GM06990 (cell line): ENCODE measurements at places on chromosomes 6 and 20.
A peak's percentile ranks its signal among the peaks of the same experiment; 100 is the strongest.

GRCh38 chr6:130252527-130253237 lies 29.9 kb upstream of the SAMD3 start:
- no peak for DNase-seq

GRCh38 chr20:51512645-51513044 lies 29.9 kb downstream of the NFATC2 start:
- no peak for DNase-seq

DNA sequence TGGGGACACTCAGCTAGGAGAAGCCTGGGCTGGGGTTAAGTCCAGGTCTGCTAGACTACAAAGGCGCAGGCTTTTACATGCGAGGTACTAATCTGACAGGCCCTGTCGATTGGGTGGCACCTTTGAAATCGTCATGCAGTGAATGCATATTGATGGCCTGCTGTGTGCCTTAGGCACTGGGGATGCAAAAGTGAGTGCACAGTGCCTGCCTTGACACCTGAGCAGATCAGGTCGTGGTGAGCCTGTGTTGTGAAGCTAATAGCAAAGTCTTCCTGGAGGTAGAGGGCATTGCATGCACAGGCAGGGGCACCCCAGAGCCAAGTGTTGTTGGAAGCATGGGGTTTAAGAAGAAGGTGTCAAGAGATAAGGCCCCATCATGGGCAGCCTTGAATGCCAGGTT lies 16.9 kb downstream of the LRRC1 start:
- DNase-seq, result no peak

DNA sequence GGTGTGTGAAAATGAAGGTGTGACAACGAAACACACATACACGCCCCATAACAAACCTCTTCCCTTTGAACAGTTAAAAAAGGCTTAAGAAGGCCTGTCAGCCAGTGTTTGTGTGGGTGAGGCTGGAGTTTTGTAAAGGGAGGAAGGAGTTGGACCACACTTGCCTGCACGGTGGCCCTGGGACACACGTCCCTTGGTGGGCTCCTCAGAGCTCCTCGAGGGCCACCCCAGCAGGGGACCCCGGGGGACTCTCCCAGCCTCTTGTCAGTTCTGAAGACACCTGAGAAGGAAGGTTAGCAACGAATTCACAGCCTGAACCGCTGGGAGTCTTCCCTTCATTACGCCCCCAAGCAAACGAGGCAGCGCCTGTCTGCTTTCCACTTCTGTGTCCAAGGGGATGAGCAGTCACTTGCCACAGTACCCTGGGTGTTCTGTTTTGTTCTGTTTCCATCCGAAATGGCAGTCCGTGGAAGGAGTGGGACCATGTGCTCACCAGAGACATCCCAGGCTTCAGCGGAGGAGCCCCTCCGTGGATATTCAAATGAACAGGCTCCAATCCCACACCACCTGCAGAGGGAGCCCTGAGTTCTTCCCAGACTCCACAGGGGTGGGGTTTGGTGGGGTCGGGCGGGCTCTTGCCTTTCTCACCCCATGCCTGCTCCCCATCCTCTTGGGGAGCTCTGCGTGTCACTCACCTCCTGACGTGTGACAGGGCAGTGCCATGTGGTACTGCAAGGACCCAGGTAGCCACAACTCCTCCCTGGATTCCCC lies 68.6 kb downstream of the NRN1 start:
- no peak for DNase-seq

- peak; percentile 41 for DNase-seq
Observed at GRCh38 chr20:58839474-58839874, 11.2 kb downstream of the GNAS-AS1 start.

GRCh38 chr6:158567152-158567551 lies 7.3 kb downstream of the TMEM181 start:
- DNase-seq, result no peak

GRCh38 chr20:14947946-14948345 lies 610.5 kb upstream of the FLRT3 start:
- DNase-seq, result no peak

- no peak for DNase-seq
Observed at GRCh38 chr20:44955270-44955669, 4.9 kb downstream of the TOMM34 start.

DNA sequence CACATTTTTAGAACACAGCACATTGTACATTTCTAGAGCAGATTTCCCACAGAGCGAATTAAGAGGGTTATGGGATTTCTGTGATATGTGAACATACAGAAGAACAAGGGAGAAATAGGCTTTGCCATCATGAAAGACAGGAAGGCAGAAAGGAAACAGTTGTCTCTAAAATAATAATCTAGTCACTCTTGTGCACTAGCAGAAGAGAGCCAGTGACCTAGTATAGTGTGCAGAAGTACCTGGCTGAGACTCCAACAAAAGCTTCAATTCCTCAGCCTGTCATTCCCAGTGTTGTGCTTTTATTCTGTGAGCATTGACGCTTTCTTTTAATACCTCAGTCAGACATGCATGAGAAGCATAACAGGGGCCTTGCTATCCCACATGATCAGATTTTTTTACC lies 17.8 kb upstream of the DCBLD1 start:
- no peak for DNase-seq

DNA sequence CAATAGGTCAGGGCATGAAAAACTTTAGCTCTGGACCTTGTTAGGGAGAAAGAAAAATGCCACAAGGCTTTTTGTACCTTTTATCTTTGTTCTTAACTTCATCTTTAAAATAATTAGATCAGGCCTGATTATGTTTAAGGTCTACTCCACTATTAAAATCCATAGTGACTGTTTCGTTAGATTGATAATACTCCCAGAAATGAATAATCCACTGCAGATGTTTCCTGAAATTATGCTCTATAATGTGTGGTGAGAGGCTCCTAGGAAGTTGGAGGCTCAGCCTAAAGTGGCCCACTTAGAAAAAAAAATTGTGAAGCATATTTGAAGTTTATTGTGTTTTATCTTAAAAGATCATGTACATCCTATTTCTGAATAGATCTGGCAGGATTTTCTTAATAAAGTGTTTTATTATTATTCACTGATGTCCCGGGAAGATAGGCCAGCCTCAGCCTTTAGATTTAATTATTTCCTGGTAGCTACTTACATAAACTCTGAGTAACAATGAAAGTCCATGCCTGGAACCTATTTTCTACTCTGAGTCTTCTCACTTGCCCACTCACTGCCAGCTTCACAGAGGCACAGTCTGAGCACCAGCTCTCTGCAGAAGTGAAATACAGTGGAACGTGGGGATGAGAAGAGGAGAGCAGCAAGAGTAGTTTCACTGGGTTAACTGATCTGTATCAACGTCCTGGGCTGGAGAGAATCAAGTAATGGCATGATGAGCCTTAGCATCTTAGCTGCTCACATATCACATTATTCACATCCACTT lies 126.8 kb upstream of the TMEM170B start:
- DNase-seq, result peak; percentile 58

DNA sequence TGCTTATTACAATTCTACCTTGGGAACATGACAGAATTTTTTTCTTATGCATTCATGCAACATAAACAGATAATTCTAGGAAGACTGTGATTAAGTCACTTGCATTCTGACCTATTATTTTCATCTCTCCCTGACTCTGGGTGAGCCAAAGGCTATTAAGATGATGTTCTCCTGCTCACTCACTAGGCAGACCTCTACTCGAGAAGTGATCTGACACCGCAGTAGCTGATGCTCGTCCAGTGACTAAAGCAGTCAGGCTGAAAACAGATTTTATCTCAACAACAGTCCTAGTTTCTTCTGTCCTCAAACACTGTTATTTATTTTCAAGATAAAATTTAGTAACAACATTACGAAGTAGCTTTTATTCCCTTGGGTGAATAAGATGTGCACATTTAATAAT lies 17.3 kb downstream of the NAA20 start:
- DNase-seq, result no peak

DNA sequence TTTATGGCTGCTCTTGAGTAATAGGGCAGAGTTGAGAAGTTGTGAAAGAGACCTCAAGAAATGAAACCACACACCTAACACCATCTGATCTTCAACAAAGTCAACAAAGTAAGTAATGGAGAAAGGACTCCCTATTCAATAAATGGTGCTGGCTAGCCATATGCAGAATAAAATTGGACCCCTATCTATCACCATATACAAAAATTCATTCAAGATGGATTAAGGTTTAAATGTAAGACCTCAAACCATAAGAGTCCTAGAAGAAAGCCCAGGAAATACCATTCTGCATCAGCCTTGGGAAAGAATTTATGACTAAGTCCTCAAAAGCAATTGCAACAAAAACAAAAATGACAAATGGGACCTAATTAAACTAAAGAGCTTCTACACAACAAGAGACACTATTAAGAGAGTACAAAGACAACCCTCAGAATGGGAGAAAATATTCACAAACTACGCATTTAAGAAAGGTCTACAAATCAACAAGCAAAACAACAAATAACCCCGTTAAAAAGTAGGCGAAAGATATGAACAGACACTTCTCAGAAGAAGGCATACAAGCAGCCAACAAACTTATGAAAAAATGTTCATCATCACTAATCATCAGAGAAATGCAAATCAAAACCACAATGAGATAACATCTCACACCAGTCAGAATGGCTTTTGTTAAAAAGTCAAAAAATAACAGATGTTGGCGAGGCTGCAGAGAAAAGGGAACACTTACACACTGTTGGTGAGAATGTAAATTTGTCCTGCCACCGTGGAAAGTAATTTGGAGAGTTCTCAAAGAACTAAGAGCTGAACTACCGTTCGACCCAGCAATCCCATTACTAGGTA lies 4.0 kb downstream of the MAP3K5 start:
- no peak for DNase-seq

DNA sequence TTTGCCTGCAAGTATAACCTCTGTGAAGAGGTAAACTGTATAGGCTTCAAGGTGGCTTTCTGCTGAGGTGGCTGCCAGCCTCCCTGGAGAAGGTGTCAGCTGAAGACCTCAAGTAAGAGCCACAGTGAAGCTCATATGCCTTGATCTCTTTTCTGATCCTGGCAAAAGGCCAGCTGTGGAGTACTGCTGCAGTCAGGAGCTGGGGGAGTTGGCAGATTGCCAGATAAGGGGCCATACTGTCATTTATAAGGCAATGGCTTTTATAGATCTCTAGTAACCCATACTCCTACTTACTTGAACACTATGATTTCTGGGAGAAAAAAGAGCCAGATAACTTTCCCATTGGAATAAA lies 8.8 kb upstream of the CEP85L start:
- no peak for DNase-seq

DNA sequence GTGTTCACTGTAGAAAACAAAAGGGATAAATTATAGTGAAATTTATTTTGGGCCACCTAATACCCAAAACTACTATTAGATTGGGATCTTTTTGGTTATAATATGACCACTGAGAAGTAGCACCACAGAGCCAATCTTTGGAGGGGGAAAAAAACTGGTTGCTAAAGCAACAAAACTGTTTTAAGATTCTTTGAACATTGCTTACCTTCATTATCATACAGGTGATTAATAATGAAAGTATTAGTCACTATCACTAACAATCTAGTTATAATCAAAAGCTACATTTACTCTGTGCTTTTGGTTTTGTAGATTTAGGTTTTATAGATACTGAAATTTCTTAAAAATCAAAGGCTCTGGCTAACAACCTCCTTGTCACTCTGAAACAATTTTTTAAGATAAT lies 31.7 kb downstream of the STX7 start:
- no peak for DNase-seq

DNA sequence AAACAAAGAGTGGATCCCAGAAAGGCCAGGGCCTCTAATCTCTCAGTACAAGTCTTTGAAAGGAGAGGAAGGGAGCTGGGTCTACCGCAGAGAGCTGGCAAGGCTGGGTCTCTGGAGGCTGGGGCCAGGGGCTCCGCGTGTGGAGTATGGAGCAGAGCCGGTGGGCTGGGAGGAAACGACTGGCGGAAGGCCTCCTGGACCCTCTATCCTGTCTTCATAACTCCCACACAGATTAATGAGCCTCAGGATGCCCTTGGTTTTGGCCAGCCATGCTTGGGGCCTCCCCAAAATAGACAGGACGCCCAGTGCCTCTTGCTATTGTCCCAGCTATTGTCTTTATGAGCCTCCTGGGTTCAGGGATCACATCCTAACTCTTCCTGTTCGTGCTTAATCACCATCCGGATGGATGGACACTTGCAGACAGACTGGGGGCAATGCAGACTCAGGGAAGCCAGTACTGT lies 306.4 kb downstream of the DHX35 start:
- DNase-seq, result no peak

- DNase-seq, result no peak
Observed at GRCh38 chr6:7323074-7323473, 10.1 kb upstream of the SSR1 start.

DNA sequence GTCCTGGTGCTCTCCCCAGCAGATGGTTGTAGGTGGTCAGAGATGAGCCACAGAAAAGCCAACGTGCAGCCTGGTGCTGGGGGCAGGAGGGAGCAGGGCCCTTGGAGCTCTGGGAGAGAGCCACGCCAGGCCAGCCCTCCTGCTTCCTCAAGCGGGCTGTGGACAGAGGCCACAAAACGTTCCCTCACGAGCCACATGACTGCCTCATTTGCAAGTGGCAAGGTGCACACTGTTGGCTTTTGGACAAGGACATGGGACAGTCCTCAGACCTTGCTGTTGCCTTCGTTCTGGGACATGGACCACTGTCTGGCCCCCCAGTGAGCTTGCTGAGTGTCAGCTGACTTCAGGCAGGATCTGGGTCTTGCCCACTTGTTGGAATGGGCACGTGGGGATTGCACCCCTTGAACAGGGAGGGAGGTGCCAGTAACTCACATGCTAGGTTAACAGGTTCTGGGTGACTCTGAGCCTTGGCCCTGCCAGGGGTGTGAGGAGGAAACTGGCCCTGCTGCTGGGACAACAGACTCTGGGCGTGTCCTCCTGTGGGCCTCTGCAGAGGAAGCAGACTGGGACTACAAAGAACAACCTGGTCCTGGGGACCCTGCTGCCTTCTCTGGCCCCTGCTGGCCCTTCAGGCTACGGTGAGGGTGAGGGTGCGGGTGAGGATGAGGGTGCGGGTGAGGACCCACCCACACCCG lies 2.6 kb downstream of the SLCO4A1 start:
- DNase-seq, result no peak

DNA sequence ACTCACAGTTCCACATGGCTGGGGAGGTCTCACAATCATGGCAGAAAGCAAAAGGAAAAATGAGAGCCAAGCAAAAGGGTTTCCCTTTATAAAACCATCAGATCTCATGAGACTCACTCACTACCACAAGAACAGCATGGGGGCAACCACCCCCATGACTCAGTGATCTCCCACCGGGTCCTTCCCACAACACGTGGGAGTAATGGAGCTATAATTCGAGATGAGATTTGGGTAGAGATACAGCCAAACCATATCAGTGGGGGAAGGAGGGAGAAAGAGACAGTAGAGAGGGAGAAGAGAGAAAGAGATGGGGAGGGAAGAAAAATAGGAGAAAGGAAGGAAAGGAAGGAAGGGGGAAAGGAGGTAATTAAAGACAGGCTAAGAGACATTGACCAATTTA lies 30.1 kb downstream of the GMDS start:
- DNase-seq, result no peak

- no peak for DNase-seq
Observed at GRCh38 chr6:63947792-63948529, 312.4 kb downstream of the PHF3 start.
